CD4-positive, alpha-beta T cell treated with Interleukin-17A for 4 hours (primary cell): ENCODE measurements at places on chromosomes 3 and 15.

- no peak for DNase-seq
Observed at GRCh38 chr3:175242243-175242642, 383.1 kb downstream of the NAALADL2 start.

DNA sequence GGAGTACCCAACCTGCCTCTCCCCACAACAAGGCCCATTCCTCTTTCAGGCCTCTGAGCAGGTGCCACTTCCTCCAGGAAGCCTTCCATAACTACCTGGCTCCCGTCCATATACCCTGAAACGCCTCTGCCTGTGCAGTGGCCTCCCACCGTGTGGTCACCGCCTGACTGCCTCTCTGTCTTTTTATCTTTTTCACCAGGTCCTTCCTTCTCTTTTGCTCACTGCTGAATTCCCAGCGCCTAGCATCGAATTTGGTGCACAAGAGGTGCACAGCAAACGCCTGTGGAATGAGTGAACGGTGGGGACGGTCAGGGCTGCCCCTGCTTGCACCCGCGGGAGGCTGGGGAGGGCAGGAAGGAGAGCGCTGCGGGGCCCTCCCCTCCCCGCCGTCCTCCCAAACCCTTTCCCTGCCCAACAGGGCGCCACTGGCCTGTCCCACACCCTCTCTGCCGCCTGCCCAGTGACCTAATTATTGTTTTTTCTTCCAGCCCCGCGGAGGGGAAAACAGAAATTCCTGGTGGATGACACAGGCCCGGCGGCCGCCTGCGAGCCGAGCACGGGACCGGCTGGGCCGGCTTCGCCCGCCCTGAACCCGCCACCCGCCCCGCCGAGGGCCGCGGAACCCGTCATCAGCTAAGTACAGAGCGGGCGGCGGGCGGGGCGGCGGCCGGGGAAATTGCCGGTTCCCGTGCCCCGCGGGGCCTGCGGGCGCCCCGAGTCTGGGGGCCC is 140.1 kb downstream of the SMAD6 start:
- peak; percentile 36 for DNase-seq

- DNase-seq, result no peak
Observed at GRCh38 chr15:51307325-51307724, 31.1 kb downstream of the CYP19A1 start.

DNA sequence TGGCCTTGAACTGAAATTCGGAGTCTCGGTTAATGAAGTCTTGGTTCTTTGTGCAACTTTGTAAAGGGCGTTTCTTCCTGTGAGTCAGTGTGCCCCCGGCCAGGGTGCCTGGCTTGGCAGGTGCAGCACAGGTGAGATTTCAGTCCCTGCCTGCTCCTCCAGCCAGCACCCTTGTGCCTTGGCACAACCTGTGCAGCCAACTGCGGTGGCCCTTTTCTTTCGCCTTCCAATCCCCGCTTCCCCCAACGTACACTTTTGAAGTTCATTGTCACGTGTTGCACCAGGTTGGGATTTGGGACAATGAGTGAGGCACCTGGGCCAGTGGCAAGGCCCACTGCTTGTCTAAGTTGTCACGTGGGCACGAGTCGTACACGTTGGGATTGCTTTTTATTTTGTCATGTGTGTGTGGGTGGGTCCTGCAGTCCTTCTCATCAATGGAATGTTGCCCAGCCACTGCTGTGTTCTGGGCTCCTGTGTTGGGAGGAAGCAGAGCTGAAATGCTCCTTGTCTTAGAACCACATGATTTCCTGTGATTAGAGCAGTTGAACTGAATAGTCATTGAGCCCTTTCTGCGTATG is 242.9 kb upstream of the BHLHE40 start:
- peak; percentile 4 for DNase-seq

- no peak for DNase-seq
Observed at GRCh38 chr3:88807491-88808105, 299.8 kb upstream of the EPHA3 start.

DNA sequence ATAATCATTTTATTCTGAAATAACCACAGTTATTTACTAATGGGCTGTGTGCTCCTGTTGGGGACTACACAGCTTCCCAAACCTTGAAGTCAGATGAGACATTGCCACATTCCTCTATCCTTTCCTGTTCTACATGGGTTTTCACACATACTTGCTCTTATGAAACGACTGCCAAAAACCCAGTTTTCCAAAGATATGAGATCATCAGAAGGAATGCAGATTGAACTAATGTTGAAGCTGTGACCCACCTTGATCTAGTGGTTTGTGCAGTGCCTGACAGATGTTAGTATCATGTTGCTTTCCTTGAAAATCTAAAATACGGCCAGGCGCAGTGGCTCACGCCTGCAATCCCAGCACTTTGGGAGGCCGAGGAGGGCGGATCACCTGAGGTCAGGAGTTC is 144.6 kb downstream of the VGLL4 start:
- DNase-seq, result no peak
